ENCODE measurements at places on chromosomes 6 and 20.

- no peak for DNase-seq
Measured at GRCh38 chr6:53730767-53731166, 64.0 kb upstream of the LRRC1 start.

GRCh38 chr6:7048894-7049293 lies 58.9 kb upstream of the RREB1 start:
- no peak for DNase-seq

DNA sequence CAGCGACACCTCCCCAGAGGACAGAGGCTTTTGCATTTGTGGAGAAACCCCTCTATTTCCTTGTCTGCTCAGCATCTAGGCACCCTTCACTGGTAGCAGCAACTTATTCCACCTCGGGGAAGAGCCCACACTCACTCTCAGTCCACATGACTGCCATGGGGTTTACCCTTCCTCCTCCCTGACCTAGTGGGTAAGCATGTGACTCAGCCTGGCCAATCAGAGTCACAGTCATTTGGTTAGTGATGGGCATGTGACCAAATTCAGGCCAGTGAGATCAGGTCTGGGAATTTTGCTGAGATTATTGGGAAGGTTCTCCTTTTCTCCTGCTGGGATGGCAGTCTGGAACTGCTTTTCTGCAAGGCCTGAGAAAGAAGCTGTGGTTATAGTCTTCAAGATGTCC lies 145.7 kb upstream of the PHACTR3 start:
- no peak for DNase-seq

DNA sequence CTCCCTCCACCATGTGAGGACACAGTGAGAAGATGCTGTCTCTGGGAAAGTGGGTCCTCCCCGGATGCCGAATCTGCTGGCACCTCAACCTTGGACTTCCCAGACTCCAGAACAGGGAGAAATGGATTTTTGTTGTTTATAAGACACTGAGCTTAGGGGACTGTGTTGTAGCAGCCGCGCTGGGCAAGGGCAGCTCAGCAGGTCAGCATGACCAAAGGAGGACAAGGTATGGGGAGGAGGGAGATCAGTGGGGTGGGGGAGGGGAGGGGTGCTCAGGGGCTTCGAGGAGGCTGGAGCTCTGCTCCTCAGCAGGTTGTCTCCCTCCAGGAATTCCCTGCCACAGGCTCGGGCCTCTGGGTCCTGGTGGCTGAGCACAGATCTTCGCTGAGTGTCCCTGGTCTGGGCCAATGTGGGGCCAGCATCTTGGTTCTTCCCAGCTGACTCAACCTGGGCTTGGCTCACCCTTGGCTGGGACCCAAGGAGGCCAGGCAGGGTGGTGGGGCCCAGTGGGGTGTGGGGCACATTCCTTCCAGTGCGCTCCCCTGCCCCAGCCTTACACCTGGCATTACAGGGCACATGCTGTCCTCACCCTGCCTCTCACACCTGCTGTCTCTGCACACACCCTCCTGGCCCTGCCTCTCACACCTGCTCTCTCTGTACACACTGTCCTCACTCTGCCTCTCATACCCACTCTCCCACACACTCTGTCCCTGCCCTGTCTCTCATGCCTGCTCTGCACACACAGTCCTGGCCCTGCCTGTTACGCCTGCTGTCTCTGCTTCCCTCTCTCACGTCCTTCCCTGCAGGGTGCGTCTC lies 107.3 kb downstream of the SYCP2 start:
- DNase-seq: no peak

DNA sequence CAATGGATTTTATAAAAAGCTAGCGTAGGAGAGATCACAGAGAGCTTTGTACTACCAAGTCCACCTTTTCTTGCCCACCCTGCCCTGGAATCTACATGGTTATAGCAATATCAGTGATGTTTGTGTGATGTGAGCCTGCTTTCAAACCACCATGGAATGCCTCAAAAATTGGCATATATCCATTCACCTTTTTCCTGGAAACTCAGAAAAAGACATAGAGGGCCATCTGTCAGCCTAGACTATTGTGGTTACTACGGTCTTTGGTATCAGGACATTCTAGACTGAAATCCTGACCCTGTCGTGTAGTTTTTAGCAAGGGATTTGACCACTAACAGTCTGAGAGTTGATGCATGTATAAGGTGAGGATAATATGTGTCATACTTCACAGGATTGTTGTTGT lies 239.6 kb downstream of the GRIK2 start:
- no peak for DNase-seq

DNA sequence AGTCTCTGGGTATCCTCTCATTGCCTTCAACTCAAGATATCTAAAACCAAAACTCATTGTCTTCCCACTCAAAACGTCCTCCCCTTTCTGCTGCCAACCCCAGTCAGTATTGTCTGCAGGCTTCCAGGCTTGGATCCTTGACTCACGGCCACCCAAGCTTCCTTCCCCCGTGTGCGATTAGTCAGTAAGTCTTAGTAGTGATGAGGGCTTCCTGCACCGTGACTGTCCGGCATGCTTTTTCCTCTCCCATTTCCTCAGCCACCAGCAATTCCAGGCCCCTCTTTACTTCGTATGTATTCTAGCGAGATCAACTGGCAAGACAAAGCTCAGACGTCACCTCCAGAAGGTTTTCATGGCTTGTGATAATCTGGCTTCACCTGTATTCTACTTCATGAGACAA lies 88.6 kb upstream of the DUSP22 start:
- DNase-seq: no peak

DNA sequence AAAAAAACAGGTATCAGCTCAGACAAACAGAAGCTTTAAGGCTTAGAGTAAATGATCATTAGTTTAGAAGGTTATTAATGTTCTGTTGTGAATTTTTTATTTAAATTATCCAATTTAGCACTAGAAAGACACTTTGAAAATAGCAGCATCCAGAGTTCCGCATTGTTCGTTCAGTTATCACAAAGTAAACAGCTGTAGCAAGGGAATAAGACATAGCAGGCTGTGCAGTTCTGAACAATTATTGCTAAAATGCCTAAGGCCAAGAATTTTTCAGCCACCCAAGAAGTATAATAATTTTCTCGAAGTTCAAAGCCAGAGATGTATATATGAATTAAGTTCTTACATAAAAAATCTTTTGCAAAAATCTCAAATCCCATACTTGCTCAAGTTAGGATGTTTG lies 8.0 kb upstream of the TNFAIP3 start:
- no peak for DNase-seq

All from ELF-1 (cell line).